ENCODE measurements at places on chromosomes 5 and 9. TPM values are rescaled to one million over a fixed set of nuclear protein-coding genes. Genes with fewer than 3 reads are reported as not detected.

The IL7R gene
- 65.9 TPM for polyA plus RNA-seq

The POU5F2 gene
- polyA plus RNA-seq, result 0.06 TPM

The PCDHGA3 gene
- 2.5 TPM for polyA plus RNA-seq

The TPD52L3 gene
- not detected for polyA plus RNA-seq

The PRLR gene
- polyA plus RNA-seq, result 0.59 TPM

GRCh38 chr9:123586275-123586674, 230.3 kb downstream of the CRB2 start:
- no peak for DNase-seq

DNA sequence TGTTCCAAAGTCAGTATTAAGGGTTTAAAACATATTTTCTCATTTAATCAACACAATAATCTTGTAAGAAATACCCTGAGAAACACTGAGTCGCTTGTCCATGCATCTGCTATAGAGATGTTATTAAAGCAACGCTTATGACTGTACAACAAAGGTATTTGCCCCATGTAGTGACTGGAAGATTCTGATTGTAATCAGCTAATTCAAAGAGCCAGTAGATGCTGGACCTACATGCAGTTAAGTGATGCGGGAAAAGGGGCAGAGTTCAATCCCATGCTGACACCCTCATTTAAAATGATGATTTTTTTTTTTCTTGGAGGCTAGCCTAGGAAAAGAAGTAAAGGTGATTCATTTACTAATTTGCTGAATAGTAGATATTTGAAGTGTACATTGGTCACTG, 149.3 kb upstream of the MTAP start:
- DNase-seq, result no peak

DNA sequence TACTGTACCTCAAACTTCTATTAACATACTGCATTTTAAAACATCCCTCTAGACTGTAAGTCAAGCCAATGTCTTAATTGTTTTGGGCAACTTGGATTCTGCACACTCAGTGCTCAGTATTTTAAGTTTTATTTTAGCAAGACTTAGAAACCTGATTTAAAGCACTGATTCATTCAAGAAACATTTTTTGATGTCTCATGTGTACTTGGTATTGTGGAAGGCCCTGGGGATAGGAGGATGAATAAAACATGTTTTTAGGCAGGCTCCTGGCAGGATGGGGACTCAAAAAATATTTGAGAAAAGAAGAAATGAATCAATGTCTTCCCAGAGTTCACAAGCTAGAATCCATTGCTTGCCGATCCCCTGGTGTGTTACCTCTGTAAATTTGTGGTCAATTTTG, 334.0 kb upstream of the PUM3 start:
- DNase-seq, result peak; percentile 50

DNA sequence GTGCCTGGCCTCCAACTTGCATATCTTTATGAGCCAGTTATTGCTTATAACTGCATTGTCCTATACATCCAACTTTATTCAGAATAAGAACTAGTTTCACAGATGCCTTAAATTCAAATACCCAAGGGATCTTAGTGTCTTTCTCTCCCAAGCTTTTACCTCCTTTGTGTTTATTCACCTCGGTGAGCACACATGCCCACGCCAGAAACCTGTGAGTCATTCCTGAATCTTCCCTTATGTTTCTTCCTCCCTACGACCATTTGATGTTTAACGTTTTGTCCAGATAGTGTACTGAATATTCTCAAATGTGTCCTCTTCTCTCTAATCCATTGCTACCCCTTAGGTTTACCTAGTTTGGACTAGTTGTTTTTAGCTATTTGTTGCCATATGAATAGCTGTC, 55.5 kb upstream of the MEGF10 start:
- no peak for DNase-seq

DNA sequence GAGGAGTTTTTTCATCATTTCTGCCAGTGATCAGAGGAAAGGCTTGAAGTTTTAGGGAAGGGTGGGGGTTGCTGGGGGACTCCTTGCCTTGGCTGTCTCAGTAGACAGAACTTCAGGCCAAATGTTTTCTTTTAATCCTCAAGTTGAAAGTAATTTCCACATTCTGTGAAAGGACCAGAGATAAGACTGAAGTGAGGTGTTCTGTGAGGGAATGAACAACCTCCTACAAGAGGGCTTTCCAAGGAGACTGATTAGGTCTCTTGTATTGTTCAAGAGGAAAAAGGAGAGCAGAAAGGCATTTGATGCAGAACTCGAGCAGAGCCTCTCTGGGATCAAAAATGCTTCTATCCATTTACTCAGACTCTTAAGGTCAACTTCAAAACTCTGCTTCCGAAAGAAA, 282.1 kb upstream of the ATP10B start:
- DNase-seq, result no peak

GRCh38 chr5:34978681-34979080, 49.3 kb downstream of the DNAJC21 start:
- no peak for DNase-seq

GRCh38 chr9:71010258-71010657, 111.2 kb downstream of the TRPM3 start:
- no peak for DNase-seq

DNA sequence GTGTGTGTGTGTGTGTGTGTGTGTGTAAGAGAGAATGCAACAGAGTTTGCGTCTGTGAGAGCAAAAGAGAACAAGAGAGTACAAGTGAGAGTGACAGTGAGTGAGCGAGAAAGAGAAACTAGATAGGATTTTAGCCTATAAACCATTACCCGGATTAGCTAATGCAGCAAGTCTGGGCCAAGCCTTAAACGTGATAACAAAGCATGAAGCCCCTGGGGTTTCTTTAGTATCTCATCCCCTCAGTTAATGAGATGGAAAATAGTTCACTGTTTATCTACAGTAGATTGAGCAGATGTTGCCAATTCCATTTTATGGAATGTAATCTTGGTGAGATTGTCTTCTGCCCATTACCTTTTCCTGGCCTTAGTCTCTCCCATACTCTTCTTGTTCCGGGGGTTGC, 114.5 kb downstream of the MAT2B start:
- DNase-seq, result no peak

Data from BJ (cell line).